ENCODE measurements at places on chromosomes 7 and 10.

GRCh38 chr10:1657479-1657878 is 79.8 kb downstream of the ADARB2 start:
- no peak for DNase-seq

- DNase-seq: no peak
These were observed 42.0 kb downstream of the PAPOLB start for GRCh38 chr7:4819560-4820404.

DNA sequence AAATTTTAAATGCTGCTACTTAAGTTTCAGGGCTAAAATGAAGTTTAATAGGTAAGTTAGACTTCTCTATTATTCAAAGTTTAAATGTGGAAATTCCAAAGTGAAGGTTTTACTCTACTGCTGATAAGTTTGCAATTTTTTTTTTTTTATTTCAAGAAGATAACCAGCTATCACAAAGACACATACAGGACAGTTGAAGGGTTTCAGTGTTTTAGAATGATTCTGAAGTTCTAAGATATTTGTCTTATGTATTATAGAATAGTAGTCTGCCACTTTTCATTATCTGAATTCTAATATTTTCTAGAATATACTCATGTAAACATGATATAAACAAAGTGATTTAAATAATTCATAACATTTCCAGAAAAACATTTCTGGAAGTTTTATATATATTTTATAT is 7.0 kb upstream of the CD36 start:
- no peak for DNase-seq

DNA sequence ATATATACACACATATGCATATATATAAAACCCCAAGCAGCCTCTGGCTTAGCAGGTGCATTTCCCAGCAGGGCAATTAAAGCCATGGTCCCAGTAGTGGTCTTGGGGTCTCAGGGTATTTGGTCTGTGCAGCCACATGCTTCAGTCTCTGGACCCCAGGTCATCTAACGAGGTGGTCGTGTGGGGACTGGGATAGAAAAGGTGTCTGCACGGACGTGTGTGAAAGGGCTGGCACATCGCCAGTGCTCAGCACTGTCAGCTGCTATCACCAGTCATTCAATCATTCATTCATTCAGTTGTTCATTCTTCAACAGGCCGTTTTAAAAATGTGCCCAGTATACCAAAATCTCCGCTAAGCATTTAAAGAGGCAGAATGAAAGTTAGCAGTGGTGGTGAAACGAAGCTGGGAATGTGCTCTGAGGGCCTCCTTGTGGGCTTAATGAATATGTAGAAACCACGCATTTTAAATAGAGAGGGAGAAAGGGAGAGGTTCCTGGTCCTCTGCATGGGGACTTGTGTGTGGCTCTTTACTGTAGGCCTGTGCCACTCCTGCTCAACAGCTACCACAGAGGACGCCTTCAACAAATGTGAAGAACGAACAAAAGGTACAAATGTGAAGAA is 170.4 kb downstream of the EGFR start:
- DNase-seq: no peak

DNA sequence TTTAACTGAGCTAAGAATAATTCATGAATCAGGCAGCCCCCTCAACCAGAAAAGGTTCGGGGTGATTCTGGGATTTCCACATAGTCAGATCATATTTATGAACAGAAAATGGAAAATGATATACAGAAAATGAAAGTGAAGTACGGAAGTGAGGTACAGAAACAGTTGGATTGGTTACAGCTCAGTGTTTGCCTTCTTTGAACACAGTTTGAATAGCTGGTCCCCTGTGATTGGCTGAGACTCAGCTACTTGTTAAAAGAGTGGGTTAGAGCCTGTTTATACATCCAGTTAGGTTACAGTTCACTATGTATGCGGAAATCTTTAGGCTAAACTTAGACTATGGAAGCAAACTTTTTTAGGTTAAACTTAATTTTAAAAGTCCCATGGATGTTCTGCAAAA is 511.7 kb downstream of the PLXDC2 start:
- no peak for DNase-seq

Data from T-helper 17 cell (primary cell).